HAP-1 (cell line): ENCODE measurements at places on chromosomes 3 and 15.

GRCh38 chr3:86949850-86950249 lies 41.1 kb downstream of the VGLL3 start:
- DNase-seq, result no peak

DNA sequence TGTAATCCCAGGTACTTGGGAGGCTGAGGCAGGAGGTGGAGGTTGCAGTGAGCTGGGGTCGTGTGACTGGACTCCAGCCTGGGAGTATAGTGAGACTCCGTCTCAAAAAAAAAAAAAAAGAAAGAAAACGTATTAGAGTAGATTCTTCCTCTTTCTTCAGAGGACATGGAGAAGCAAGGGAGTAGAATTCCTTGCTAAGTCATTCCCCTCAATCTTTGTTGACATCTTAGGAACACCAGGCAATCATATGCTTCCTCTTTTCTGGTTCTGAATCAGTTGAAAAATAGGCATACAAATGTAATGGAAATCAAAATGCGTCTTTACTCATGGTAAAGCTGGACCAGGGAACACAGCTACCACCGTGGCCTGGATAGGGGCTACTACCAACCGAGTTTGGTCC lies 38.3 kb upstream of the ATOSA start:
- no peak for DNase-seq

- DNase-seq, result no peak
These were observed 136.4 kb downstream of the SPATA16 start for GRCh38 chr3:173004681-173005080.

DNA sequence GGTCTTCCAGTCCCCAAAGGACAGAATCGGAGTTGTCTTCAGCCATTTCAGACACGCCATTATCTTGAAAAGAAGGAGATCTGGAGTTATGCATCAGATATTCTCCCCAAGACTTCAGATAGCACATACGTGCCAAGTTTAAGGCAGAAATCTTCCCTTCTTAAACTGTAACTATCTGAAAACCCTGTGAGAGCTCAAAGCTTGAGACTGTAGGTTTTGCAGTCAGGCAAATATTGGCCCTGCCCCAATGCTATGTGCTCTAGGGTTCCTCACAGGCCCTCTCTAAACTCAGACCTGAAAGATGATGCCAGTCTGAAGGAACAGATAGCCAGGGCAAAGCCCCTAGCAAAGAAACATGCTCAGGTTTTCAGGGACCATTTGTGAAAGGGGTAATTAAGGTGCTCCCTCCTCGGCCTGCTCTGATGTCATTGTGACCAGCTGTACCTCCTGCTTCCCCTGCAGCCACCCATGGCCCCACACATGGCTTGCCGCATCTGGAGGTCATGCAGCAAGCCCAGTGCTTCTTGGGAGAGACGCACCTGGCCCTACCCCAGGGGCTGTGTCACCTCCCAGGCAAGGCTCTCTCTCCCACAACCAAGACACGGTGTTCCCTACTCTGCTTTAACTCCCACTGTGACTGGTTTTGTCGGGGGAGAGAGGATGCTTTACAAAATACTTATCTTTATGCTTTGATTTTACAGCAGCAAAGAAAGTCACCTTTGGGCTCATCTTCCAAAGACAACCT lies 53.4 kb upstream of the POMGNT2 start:
- DNase-seq, result no peak

GRCh38 chr15:60299452-60300047 lies 98.2 kb downstream of the ANXA2 start:
- DNase-seq, result peak; percentile 68

GRCh38 chr3:157088601-157089454 lies 71.1 kb downstream of the CCNL1 start:
- peak; percentile 94 for DNase-seq

- peak; percentile 74 for DNase-seq
These were observed 114.7 kb downstream of the ETFA start for GRCh38 chr15:76196269-76197231.

DNA sequence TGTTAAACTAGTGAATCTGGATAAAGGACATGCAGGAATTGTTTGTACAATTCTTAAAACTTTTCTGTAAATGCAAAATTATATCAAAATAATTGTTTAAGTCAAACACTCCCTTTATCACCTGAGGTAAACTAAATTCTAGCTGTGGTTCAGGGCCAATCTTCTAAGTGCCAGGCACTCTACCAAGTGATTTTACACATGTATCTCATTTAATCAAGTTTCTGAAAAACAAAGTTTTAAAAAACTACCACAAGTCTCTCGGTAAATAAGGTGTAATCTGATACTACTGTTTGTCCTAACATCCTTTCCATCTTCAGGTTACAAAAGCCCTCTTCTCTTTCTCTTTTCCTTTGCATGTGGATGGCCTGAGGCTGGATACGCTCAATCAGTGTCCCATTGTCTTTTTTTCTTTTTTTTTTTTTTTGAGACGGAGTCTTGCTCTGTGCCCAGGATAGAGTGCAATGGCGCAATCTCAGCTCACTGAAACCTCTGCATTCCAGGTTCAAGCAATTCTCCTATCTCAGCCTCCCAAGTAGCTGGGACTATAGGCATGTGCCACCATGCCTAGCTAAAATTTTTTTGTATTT lies 19.3 kb downstream of the IFT80 start:
- no peak for DNase-seq

GRCh38 chr3:161821591-161821990 lies 325.0 kb downstream of the OTOL1 start:
- no peak for DNase-seq

DNA sequence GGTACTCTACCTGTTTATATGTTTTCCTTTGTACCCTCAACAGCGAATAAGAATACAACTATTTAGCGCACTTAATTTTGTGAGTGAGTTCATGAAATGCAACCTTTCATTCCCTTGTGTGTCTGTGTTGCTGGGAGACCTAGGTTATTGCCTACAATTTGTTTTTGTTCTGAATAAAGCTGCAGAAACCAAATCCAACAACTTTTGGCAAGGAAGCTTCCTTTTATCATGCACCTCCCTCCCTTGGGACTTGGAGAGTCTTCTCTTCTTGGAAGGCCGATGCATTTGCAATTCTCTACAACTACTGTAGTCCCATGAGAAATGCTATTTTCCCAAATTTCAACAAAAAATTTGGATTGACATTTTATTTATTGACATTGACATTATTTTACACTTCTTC lies 1002.4 kb upstream of the CADM2 start:
- DNase-seq, result no peak

GRCh38 chr3:114816052-114816451 lies 331.0 kb downstream of the ZBTB20 start:
- no peak for DNase-seq

DNA sequence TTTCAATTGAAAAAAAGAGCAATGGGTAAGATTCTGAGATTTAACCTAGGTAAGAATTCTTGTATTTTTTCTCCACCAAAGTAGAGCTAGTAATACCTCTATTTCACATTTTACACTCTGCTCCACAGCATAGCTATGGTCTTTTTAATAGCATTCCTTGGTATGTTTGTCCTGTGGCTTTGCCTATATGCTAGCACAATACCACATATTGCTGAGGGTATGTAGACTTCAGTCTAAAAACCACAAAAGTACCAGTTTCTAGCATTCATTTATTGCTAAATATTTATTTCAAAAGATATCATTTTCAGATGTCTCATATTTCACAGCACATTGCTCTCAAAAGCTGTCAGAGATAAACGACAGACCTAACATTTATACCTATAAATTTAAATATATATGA lies 18.2 kb upstream of the EOGT start:
- no peak for DNase-seq

DNA sequence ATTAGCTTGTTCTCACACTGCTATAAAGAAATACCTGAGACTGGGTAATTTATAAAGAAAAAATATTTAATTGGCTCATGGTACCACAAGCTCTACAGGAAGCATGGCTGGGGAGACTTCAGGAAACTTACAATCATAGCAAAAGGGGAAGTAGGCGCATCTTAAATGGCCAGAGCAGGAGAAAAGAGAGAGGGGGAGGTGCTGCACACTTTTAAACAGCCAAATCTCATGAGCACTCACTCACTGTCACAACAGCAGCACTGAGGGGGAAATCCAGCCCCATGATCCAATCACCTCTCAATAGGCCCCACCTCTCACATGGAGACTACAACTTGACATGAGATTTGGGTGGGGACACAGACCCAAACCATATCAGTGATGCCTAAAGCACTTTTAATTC lies 82.5 kb downstream of the DCLK3 start:
- DNase-seq, result no peak

DNA sequence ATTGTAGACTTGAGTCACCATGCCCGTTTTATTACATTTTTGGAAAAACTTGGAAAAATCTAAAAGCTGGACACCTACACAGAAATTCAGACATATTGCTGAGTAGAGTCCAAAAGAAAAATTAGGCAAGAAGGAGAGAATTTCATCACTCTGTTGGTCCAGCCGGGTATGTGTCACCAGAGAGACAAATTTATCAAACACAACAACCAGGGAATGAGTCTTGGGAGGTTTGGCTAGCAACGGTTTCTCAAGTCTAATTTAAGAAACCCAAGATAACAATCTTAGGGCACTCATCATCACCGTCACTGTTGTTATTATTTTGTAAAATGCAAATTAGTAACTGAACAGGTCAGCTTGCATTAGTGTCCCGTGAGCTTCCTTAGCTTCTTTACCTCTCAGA lies 197.5 kb upstream of the C2CD4B start:
- DNase-seq, result no peak

GRCh38 chr15:47397655-47398054 lies 319.6 kb upstream of the SEMA6D start:
- DNase-seq, result no peak

GRCh38 chr15:95520922-95521321 lies 809.6 kb upstream of the NR2F2 start:
- DNase-seq, result no peak

- peak; percentile 59 for DNase-seq
These were observed 81.9 kb upstream of the PTX3 start for GRCh38 chr3:157354722-157355121.

- DNase-seq, result no peak
These were observed 218.2 kb upstream of the NAALADL2 start for GRCh38 chr3:174640932-174641331.

- no peak for DNase-seq
These were observed 20.2 kb upstream of the MEF2A start for GRCh38 chr15:99545605-99546004.
